IMR-90 (cell line): ENCODE measurements at places on chromosomes 1 and 21. TPM values are rescaled to one million over a fixed set of nuclear protein-coding genes. Genes with fewer than 3 reads are reported as not detected.

- H3K36me3 ChIP-seq = no peaks in the 10 kb centered on the region
- no peak overlapping the region for H3K27ac ChIP-seq
- no peak for DNase-seq
- H3K27me3 ChIP-seq = no peaks in the 10 kb centered on the region
- no peaks in the 10 kb centered on the region; the same call in 1 of the 2 replicates for H3K4me1 ChIP-seq
- no peak overlapping the region for H3K4me3 ChIP-seq
These were observed 8.3 kb upstream of the ZNF669 start for GRCh38 chr1:247112479-247112781.

- no peak overlapping the region for H3K27ac ChIP-seq
- H3K4me1 ChIP-seq = peaks cover 6% of the 10 kb centered on the region
- DNase-seq = no peak
- peaks cover 32% of the 10 kb centered on the region for H3K36me3 ChIP-seq
These were observed 71.4 kb downstream of the DDR2 start for GRCh38 chr1:162703708-162704107.

GRCh38 chr1:228039006-228039903, 32.5 kb downstream of the WNT3A start:
- DNase-seq = no peak
- no peaks in the 10 kb centered on the region for H3K36me3 ChIP-seq
- peaks cover 43% of the 10 kb centered on the region for H3K27me3 ChIP-seq
- H3K27ac ChIP-seq = no peak overlapping the region

DNA sequence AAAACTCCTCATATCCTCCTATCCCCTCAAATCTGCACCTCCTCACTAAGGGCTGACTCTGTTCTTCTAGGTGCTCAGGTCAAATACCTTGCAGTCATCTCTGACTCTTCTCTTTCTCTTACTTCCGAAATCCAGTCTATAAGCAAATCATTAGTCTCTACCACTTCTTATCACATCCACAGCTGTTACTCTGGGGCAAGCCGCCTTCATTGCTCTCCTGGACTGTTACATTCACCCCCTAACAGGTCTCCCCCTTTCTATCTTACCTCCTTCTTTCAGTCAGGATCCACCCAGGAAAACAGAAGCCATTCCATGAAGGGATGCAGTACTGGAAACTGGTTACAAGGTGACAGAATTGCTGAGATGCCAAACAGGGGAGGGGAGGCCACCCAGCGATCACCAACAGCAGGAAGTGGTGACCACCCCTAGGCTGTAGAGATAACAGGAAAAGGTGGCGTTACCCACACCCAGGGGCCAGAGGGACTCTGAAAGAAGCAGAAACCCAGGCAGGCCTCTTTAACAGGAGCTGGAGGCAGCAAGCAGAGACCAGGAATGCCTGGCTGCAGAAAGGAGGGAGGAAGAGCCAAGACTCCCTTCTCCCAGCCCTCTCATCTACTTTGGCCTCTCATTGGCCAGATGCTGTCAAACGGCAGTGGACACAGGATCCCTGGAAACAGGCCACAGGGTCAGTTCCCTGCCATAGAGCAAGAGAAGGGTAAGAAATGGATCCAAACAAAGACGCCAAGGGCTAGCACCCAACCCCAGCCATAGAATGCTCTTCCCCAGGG, 55.5 kb upstream of the FOXO6 start:
- no peaks in the 10 kb centered on the region for H3K36me3 ChIP-seq
- DNase-seq = no peak
- H3K4me1 ChIP-seq = no peaks in the 10 kb centered on the region
- no peak overlapping the region for H3K27ac ChIP-seq

DNA sequence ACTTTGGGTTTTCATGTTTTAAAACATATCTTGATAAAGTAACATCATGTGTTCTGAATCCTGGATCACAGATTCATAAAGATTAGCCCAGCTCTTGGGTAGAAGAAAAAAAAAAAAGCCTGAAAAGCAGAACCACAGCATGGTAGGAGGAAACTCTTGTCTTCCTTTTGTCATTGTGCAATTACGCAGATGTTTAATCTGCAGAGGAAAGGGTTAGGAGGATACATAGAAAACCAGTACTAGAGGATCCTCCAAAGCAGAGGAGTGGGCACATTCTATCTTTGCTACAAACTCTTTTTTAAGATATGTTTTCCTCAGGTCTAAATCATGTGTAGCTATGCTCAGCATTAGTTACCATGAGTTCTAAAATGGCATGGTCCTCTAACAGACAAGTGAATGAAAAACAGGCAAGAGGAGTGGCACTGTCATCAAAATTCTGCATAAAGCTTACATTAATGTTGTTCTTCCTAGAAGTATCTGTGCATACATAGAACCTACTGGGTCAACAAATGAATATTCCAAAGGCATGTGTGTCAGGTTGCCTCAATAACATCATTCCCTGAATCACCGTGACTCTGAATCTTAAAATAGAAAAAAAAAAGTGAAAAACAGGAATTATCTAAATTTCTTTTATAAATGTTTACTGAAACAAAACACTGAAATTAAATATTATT, 107.0 kb downstream of the NME7 start:
- no peaks in the 10 kb centered on the region for H3K27me3 ChIP-seq
- DNase-seq = no peak
- no peaks in the 10 kb centered on the region for H3K36me3 ChIP-seq
- no peak overlapping the region for H3K27ac ChIP-seq
- no peak overlapping the region for H3K4me3 ChIP-seq

DNA sequence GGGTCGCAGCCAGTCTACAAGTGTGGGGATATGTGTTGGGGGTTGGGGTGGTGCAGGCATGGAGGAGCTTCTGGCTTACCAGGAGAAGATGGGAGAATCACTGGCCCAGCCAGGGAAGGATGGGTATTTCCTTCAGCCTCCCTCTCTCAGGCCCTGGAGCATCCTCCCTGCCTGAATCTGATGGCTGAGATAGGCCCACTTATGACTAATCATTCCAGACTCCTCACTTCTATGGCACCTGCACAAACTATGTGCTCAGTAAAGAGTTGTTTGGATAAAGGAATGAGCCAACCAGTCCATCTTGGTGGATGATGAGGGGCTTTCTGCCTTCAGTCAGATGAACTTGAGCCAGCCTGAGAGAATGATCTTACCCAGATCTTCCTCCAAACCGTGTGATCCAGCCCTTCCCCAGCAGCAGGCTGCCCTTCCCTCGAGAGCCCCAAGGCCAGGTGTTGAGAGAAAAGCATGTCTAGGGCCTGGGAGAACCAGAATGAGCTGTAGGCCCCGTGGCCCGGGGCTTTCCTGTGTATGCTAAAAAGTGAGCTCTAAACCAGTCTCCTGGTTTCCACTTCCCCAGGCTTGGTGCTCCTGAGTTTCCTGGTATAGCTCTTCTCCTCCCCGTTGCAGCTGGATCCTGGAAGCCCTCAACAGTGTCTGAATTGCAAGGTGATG, 1.3 kb downstream of the GPA33 start:
- H3K27me3 ChIP-seq = peaks cover 5% of the 10 kb centered on the region
- H3K4me3 ChIP-seq = no peak overlapping the region
- no peaks in the 10 kb centered on the region for H3K4me1 ChIP-seq
- H3K27ac ChIP-seq = no peak overlapping the region
- DNase-seq = no peak
- no peaks in the 10 kb centered on the region for H3K36me3 ChIP-seq

- H3K4me1 ChIP-seq = no peaks in the 10 kb centered on the region
- no peak overlapping the region for H3K27ac ChIP-seq
- H3K27me3 ChIP-seq = no peaks in the 10 kb centered on the region
- H3K4me3 ChIP-seq = no peak overlapping the region
These were observed 14.8 kb upstream of the GBP5 start for GRCh38 chr1:89287181-89288050.

- H3K4me1 ChIP-seq = peaks cover 18% of the 10 kb centered on the region
- H3K36me3 ChIP-seq = no peaks in the 10 kb centered on the region
- no peak overlapping the region for H3K4me3 ChIP-seq
- no peaks in the 10 kb centered on the region for H3K27me3 ChIP-seq
These were observed 111.9 kb downstream of the ZBTB18 start for GRCh38 chr1:244162786-244163530.

DNA sequence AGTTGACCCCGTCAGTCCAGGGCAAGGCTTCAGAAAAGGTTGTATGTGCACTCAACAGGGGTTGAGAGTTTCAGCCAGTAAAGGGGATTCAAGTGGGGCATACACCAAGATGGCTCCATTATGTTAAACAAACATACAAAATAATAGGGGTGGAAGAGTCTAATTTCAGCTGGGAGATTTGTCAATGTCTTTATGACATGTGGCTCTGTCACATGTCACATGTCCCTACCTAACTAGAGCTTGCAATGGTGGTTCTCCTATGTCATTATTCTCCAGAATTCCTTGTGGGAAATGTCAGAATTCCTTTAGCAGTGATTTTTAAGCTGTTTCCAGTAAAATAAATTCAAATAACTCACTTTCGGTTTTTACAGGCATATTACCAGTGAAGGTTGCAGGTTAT, 392.0 kb upstream of the ADGRL4 start:
- no peak for DNase-seq
- no peaks in the 10 kb centered on the region for H3K36me3 ChIP-seq
- no peak overlapping the region for H3K27ac ChIP-seq
- no peaks in the 10 kb centered on the region for H3K4me1 ChIP-seq
- H3K27me3 ChIP-seq = no peaks in the 10 kb centered on the region

The IVNS1ABP gene
- total RNA-seq = 26.7 and 41.9 TPM in 2 replicates

The GBP7 gene
- total RNA-seq = not detected in 2 replicates

The MPZ gene
- total RNA-seq = 0.18 and 0.28 TPM in 2 replicates

The OR2M3 gene
- not detected in 2 replicates for total RNA-seq

The SAMSN1 gene
- not detected in 2 replicates for total RNA-seq

The TMEM82 gene
- total RNA-seq = not detected in 2 replicates

The LAX1 gene
- total RNA-seq = not detected in 2 replicates
